ENCODE measurements at places on chromosomes 5 and 9.

DNA sequence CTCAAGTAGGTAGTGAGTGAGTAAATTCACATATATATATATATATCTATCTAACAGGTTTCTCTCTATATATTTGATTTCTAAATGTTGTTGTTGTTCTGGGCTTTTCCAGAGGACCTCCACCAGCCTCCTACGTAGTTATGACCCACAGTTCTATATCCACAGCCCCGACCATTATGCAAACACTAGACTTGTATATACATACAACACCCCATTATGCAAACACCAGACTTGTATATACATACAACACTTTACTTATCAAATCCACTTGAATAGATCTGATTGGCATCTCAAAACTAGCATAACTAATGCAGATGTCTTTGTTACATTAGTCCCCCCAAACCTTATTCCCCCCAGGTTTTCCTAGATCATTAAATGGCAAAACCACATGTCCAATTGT, 108.7 kb downstream of the JAKMIP2 start:
- DNase-seq: no peak

- DNase-seq: no peak
Measured at GRCh38 chr9:135198586-135199285, 111.3 kb downstream of the OLFM1 start.

DNA sequence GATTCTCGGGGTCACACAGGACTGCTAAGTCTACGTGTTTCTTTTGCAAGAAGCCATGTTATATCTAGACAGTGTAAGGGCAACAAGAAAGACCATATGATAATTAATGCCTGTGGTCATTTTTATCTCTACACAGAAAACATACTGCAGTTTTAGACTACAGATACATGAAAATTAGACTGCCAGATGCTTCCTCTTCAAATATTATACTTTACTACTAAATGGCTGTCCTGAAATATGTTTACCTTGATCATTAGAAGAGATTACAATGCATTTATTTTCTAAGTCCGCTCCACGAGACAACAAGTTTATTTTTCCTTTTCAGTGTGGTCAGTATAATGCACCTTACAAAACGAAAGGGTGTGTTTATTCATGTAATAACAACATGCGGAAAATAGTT, 147.6 kb downstream of the KIAA0825 start:
- DNase-seq: no peak

DNA sequence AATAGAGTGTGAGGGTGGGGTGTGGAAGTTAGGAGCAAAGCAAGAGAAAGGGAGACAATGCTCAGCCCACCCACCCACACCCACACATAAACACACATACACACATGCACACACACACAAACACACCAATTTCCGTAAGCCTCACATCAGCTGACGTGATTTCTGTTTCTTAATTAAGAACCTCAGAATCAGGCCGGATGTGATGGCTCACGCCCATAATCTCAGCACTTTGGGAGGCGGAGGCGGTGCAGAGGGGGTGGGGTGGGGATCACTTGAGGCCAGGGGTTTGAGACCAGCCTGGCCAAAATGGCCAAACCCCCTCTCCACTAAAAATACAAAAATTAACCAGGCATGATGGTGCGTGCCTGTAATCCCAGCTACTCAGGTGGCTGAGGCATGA, 26.4 kb upstream of the PIK3R1 start:
- DNase-seq: no peak

DNA sequence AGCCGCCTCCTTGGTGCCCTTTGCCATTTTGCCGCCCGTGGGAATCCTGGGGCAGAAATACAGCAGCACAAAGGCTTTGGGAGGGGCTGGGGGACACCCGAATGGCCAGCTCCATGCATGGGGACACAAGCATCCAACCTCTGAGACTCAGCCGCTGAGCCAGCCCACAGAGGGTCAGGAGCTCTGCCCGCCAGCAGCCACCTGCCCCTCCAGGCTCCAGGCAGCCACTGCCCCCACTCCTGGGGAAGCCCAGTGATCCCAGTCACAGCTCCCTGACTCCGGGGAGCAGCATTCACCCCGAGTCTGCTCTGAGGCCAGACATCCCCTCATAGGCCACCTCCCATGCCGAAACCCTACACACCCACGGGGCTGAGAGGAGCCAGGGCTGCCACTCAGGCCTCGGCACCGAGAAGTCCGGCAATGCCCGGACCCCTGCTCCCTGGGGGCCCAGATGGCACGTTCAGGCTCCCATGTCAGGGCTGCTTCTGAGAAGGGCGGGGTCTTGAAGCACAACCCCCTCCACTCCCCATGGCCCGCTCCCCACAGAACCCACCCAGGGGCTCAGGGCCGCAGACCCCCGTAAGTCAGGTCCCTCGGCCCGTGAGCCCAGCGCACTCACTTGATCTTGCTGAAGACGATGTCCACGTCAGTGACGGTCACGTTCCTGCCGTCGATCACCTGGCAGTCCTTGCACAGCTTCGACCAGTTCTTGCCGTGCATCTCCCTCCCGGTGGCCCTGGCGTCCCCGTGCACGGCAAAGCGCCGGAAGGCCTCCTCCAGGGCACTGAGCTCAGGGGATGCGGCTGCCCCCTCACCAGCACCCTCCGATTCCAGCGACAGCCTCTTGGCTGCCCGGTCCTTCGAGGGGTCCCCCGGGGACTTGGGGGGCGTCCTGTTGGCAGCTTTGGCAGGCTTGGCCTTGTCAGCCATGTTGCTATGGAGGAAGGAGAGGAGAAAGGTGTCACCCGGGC, 15.7 kb downstream of the TPPP start:
- DNase-seq: no peak

- no peak for DNase-seq
Measured at GRCh38 chr5:56085193-56085592, 90.4 kb upstream of the IL6ST start.

- DNase-seq: peak; percentile 99
Measured at GRCh38 chr5:40834849-40835787, at the start of gene RPL37. TSS of gene RPL37 (minus strand) at chr5:40835222. CDS start at chr5:40835185, 37 bp downstream.

DNA sequence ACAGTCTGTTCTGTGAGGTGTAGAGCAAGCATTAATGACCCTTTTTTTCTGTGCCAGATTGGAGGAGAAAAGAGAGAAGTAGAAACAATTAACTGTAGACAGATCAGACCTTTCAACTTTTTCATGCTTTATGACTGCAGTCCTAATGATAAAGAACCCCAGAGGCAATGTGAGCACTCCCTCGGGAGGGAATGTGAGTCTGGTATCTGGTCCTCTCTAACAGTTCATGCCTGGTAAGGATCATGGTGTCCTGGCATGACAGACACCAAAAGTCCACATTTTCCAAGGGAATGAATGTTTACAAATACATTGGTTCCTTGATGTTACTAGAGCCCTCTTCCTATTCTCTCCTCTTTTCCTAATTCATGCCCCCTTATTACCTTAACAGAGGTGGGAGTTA, 70.3 kb downstream of the MTAP start:
- no peak for DNase-seq

- no peak for DNase-seq
Measured at GRCh38 chr5:106801554-106801953, 869.2 kb downstream of the EFNA5 start.

GRCh38 chr5:97042996-97043395, 99.4 kb downstream of the LIX1 start:
- DNase-seq: no peak

DNA sequence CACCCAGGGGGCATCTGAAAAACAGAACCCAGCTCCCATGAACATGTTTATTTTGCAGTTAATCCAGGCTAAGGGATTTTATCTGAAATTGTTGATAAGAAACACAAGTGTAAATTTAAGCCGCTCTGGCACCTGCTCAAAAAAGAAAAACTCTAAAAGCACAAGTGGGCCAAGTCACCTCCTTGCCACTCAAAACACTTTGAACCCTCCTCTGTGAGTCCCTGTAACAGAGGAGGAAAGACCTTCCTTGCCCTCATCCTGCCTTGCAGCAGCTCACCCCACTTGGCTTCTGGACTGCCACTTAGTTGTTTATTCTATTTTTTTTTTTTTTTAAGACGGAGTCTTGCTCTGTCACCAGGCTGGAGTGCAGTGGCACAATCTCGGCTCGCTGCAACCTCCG, 39.5 kb downstream of the FAM78A start:
- no peak for DNase-seq

DNA sequence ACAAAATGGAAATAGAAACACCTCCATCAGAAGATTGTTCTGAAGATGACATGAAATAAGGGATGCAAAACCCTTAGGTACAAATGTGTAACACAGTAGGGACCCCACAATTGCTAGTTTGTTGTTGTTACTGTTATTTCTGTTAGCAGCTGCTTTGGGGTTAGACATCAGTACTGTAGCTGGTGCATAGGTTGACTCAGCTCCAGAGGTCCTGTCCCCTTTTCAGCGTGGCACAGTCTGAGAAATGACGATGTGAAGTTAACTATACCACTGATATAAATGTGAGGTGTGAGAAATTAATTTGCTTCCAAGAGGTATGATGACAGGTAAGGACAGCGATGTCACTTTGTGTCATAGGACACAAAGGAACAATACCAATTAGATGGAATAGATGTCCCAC, 384.6 kb upstream of the KLF4 start:
- DNase-seq: no peak

DNA sequence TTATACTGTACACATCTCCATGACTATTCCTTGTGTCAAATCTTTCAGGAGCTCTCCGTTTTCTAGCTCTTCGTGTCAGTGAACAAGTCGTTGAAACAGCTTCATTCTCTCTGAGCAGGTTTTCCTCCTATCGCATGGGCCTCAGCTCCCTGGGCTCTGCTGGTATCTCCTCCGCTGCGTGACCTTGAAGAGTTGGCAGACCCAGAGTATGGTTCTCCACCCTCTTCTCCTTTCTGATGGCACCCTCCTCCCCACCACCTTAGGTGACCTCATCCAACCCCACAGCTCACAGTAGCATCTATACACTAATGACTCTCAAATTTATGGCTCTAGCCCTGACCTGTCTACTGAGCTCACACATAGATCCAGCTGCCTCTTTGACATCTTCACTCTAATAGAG, 36.0 kb upstream of the PDE8B start:
- no peak for DNase-seq

DNA sequence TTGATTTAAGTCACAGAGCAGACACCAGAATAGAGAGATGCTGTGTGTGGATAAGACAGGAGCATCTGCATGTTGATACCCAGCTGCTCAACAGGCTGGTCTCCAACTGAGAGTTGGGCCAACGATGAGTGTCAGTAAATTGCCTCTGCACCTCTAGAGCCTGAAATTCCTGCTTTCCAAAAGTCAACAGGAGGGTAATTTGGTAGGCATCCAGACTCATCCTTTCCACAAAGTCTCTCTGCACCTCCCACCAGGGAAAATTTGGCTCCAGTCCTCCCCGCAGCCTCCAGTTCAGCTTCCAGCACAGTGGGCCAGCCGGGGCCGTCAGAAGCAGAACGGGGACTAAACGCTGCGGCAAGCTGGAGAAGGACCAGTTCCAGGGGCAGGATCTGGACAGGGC, 136.9 kb downstream of the RFK start:
- DNase-seq: no peak

DNA sequence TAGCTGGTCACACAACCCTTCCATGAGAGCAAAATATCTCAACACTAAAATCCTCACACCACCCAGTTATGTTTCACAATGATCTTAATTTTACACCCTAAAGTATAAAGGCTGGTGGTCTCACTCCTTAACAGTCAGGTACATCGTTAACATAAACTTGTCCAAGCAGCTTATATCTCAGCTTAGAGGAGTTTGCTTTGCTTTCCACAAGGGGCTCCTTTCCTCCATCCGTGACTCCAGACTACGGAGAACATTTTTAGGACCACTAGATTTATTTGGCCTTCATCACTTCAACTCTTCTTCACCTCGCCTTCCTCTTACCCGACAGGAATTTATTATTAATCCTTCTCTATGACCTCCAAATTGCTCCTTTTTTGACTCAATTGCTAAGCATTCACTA, 1014.1 kb upstream of the NUDT12 start:
- DNase-seq: no peak

- DNase-seq: peak; percentile 20
Measured at GRCh38 chr5:59598547-59598874, 295.0 kb downstream of the PDE4D start.

- DNase-seq: no peak
Measured at GRCh38 chr5:131303537-131303936, 39.7 kb downstream of the CDC42SE2 start.

Measured in NB4 (cell line).